ENCODE measurements at places on chromosomes 7 and 10.

GRCh38 chr10:123455861-123456260, 210.3 kb upstream of the GPR26 start:
- DNase-seq = no peak

DNA sequence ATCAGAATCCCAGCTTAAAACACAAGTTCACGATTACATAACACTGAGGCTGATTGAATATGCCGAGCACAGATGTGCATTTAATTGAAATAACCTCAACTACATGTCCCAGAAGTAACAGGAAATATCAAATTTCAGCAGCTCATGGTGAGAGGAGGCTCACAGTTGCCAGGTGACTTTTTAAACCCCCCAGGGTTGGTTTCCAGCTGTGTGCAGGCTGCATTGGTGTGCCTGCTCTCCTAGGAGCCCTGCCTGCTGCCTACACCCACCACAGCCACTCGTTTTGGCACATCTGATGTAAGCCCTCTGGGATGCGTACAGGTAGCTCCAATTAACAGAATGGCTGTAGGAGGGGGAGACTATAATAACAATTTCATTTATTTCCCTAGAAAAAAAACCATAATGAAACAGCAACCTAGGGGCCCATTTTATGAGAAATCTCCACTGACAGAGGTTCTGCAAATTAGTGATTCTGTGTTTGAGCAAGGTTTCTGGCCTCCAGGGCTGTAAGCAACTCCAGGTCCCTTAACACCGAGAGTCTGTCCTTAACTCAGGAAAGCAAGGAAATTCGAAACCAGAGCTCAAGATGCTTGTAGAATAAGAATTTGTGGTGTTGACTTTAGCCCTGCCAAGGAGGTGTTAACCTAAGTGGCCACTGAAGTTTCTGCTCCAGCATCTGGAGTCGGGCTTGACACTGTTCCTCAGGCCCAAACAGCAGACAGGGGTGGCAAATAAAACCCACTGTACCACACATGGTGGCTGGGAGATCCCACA, 161.9 kb downstream of the BMPER start:
- peak; percentile 58 for DNase-seq

DNA sequence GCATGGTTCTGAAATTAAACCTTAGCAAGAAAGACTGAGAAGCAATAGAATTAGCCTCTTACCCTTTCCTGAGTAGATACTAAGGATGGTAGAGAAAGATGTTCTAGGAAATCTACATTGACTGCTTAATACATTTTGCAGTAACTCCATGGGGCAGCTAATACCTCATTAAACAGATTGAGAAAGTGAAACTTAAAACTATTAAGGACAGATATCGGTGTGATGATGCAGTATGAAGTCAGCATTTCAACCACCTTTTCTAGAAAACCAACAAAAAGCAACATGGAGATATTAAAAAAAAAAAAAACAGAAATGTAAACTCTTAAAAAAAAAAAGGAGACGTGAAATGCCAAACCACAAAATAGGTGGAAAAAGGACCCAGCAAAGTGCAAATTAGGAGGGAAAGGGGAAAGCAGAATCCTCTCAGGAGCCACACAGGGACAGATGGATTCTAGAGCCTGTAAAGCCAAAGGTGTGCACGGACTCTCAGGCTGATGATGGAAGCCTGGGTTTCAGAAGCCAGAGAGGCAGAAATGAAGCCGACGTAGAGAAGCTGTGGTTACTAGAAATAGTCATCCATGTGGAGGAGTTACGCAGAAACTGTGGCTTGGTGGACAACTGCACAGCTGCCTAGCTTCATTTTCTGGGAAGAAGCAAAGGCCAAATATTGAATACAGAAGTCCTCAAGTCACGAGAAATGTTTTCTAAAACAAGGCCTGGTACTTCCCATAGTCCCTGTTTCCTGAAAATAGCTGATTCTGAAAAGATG, 38.1 kb upstream of the GPR141 start:
- DNase-seq = no peak

- DNase-seq = peak; percentile 62
Measured at GRCh38 chr7:24756545-24757352, 515 bp downstream of the GSDME start.

GRCh38 chr10:102595897-102596296, 48.4 kb upstream of the TRIM8 start:
- no peak for DNase-seq

GRCh38 chr10:95513941-95514392, 47.2 kb downstream of the SORBS1 start:
- DNase-seq = peak; percentile 28

DNA sequence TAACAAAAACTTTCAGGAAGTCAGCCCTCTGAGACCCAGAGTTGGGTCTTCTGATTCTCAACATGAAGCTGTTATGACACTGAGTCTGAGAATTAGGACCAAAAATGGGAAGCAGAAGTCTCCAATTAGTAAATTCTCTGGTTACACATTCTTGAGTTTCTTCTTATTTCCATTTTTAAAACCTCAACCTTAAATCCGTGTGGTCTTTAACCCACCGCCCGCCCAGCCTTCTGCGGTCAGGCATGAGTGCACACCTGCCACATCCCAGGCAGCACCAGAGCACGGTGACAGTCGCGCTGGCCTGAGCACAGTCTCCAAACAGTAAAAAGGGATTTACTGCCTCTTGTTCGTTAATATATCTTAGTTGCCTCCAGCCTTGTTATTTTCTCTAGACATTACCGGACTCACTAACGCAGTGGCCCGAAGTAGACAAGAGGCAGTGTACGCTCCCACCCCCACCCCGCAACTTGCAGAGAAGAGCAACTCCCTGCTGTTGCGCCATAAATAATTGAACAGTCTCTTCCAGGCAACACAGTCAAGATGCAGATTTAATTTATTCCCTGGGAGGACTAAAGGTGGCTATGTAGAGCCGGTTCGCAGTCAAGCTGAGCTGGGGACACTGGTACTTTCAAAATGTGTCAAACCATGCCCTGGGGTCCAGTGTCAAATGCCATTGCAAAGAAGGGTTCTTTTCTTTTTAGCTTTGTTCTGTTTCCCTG, 147.0 kb upstream of the CELF2 start:
- no peak for DNase-seq
